ENCODE measurements at places on chromosomes 1 and 21. TPM values are rescaled to one million over a fixed set of nuclear protein-coding genes. Genes with fewer than 3 reads are reported as not detected.

ZFP69B gene
- total RNA-seq: 1.1 TPM

DNA sequence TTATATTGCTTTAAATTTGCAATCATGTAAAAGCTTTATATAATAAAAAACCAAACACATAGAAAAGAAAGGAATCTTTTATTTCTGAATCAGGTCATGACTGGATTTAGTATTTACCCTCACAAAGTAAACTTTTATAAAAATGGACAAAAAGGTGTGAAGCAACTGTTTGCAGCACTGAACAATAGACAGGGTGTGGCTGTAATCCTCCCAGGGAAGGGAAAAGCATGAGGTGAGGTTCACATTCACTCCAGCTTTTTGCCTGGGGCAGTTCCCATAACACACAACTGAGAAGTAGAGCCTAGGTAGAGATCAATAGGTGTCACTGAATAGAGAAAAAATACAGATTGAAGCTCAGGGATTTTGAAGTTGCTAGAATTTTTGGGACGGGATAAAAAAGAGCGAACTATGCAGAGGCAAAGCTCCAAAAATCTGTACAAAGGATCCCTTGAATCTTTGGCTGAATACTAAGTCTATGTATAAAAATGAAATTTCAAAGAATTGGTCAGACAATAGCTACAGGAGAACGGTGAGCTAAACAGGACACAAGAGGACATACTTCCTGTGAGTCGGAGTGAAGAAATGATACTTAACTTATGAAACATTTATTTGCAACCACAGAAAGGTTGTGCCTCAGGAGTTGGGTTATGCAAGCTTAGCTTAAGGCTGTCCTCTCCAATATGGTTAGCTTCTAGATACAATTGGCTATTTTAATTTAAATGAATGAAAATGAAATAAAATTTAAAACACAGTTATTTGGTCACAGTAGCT is 162.0 kb upstream of the ZP4 start:
- H3K36me3 ChIP-seq: no peaks in the 10 kb centered on the region
- DNase-seq: no peak
- no peak overlapping the region for H3K4me3 ChIP-seq
- no peak overlapping the region for H3K27ac ChIP-seq

DNA sequence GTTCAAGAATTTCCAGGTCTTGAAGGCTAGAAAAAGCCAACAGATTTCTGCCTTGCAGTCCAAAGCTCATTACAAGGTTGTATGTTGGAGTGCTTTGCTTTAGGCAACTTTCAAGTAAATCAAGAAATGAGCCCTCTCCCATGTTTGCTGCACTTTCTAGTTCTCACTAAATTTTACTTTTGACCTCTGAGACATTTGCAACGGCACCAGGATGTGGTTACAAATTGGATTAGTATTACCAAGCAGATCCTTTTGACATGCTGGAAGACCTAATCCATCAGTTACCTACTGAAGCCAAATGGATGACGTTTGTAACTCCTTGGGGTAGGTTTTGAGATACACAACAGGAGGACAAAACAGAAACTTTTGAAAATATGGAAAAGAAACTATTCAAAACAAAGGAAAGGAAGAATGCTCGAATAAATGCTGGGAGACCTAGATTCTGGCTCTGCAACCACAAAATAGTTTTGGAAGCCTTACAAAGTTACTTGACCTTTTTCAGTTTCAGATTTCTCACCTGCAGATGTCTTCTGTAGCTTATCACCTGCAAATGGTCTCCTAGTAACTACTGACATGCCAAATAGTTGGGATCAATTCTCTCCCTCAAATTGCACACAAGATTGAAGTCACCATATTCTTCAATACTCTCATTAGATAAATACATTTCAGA is 251.7 kb upstream of the ADGRL2 start:
- no peaks in the 10 kb centered on the region for H3K27me3 ChIP-seq
- H3K4me3 ChIP-seq: no peak overlapping the region
- no peaks in the 10 kb centered on the region for H3K36me3 ChIP-seq
- no peak overlapping the region for H3K27ac ChIP-seq

DNA sequence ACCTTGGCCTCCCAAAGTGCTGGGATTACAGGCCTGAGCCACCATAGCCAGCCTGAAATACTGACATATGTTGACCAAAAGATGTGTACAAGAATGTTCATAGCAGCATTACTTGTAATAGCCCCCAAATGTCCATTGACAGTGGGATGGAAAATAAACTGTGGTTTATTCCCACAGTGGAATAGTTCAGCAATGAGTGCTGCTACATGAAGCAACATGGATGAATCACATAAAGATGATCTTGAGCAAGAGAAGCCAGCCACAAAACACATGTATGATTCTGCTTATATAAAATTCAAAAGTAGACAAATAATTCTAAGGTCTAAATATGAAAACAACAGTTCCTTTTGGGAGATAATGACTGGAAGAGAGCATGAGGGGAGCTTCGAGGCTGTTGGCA is 9.1 kb upstream of the CREG1 start:
- no peak overlapping the region for H3K27ac ChIP-seq
- no peaks in the 10 kb centered on the region for H3K4me1 ChIP-seq
- H3K4me3 ChIP-seq: no peak overlapping the region
- no peaks in the 10 kb centered on the region for H3K27me3 ChIP-seq
- DNase-seq: no peak

DNA sequence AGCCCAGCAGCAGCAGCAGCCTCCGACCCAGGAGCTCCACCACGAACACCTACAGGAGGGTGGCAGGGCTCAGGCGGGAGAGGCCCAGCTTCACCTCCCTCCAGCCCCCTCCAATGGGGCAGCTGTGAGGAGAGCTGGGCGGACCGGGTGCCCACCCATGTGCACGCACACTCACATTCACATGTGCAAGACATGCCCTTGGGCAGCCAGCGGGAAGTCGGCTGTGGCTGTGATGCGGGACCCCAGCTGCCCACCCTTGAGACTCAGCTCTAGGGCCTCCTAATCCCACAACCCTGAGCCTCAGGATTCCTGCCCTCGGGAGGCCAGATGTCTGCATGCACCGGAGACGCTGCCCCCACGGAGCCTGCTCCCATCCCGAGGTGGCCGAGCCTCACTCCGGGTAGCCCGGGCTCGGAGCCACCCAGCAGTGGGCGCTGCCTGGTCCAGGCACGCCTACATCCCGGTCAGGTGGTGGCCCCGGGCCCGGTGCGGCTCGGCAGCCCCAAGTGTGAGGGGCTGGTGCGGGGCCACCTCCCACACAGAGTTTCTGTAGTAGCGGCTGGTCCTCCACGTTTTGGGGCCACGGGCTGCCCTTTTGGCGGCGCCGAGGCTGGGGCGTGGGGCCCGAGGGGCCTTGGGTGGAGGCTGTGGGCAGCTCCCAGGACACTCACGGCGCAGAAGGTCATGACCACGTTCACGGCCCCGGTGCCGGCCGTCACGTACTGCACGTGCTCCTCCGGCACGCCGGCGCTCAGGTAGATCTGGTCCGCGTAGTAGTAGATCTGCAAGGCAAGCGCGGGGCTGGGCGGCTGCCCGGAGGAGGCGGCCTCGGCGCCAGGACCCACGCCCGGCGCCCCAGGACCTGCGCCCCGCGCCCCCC is 12.9 kb upstream of the SLC2A7 start:
- no peaks in the 10 kb centered on the region for H3K27me3 ChIP-seq
- H3K36me3 ChIP-seq: no peaks in the 10 kb centered on the region
- no peak for DNase-seq
- no peak overlapping the region for H3K4me3 ChIP-seq
- H3K4me1 ChIP-seq: peaks cover 3% of the 10 kb centered on the region

RNF186 gene
- 0.59 TPM for total RNA-seq

GRCh38 chr1:112744009-112744578 is 29.0 kb upstream of the PPM1J start:
- no peak for DNase-seq
- H3K27ac ChIP-seq: no peak overlapping the region
- H3K27me3 ChIP-seq: no peaks in the 10 kb centered on the region
- H3K4me1 ChIP-seq: no peaks in the 10 kb centered on the region
- no peak overlapping the region for H3K4me3 ChIP-seq

GRCh38 chr21:34707876-34708325 is 39.1 kb downstream of the CLIC6 start:
- no peak for DNase-seq
- no peaks in the 10 kb centered on the region for H3K36me3 ChIP-seq
- no peak overlapping the region for H3K27ac ChIP-seq
- peaks cover 2% of the 10 kb centered on the region for H3K4me1 ChIP-seq
- no peaks in the 10 kb centered on the region for H3K27me3 ChIP-seq

VWA5B1 gene
- 1.5 TPM for total RNA-seq

PPIAL4G gene
- total RNA-seq: not detected

RIMS3 gene
- 2.4 TPM for total RNA-seq

GRCh38 chr1:175220853-175221556 is 28.4 kb upstream of the KIAA0040 start:
- no peaks in the 10 kb centered on the region for H3K27me3 ChIP-seq
- no peaks in the 10 kb centered on the region for H3K4me1 ChIP-seq

- H3K27me3 ChIP-seq: no peaks in the 10 kb centered on the region
- H3K4me1 ChIP-seq: no peaks in the 10 kb centered on the region
- no peak overlapping the region for H3K4me3 ChIP-seq
These were observed 135.9 kb upstream of the KCNK2 start for GRCh38 chr1:214946615-214947014.

GUCA2B gene
- total RNA-seq: not detected

GRCh38 chr1:153945131-153945794 is 1.3 kb downstream of the DENND4B start:
- peak overlapping the region; percentile 97 for H3K27ac ChIP-seq
- peaks cover 7% of the 10 kb centered on the region for H3K4me1 ChIP-seq
- peak; percentile 59 for DNase-seq
- H3K36me3 ChIP-seq: no peaks in the 10 kb centered on the region
- peak overlapping the region; percentile 88 for H3K4me3 ChIP-seq

DNA sequence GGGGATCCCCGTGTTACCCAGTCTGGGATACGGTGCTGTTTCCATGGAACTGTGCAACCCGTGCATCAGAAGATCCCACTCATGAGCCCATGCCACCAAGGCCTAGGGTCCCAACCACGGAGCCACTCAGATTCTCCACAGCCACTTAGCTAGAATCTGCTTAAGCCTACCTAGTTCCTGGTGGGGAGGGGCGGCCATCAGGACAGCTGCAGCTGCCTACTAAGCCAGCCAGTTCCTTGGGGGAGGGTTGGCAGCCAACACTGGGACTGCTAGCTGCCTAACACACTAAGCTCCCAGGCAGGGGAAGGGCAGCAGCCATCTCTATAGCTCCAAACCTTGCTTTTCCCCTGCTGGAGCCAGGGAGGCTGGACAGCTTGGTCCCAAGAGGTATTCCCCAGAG is 549.2 kb upstream of the BRINP3 start:
- no peaks in the 10 kb centered on the region for H3K4me1 ChIP-seq
- DNase-seq: no peak
- H3K36me3 ChIP-seq: no peaks in the 10 kb centered on the region
- H3K27me3 ChIP-seq: no peaks in the 10 kb centered on the region
- no peak overlapping the region for H3K27ac ChIP-seq

IVL gene
- not detected for total RNA-seq

GRCh38 chr1:175757381-175758015 is 14.1 kb upstream of the TNR start:
- no peak overlapping the region for H3K27ac ChIP-seq
- no peaks in the 10 kb centered on the region for H3K4me1 ChIP-seq
- DNase-seq: no peak
